Left colon (tissue), 2 donors: ENCODE measurements at places on chromosomes 5 and 9. TPM values are rescaled to one million over a fixed set of nuclear protein-coding genes. Genes with fewer than 3 reads are reported as not detected.

DNA sequence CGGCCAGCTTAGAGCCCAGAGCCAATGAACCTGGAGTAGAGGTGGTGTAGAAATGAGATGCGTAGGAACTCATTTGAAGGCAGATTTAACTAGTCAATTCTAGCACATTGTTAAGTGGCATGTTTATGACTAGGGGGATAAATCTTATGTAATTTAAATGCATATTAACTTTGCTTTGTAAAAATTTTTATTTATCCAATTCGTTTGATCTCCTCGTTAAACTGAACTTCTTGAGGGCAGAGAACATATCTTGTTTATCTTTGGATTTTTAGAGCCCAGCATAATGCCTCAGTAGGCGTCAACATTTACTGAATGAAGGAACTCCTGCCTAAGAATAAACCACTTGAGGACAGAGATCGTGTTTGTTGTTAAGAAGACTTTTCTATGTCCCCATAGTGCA, 41.1 kb upstream of the ACOT12 start:
- no peak for DNase-seq

GRCh38 chr5:141172381-141173204, at the start of gene PCDHB7:
Gene PCDHB7, plus strand, starts transcription at chr5:141172644. Its CDS starts 192 bp downstream, at chr5:141172836.
- DNase-seq: no peak

DNA sequence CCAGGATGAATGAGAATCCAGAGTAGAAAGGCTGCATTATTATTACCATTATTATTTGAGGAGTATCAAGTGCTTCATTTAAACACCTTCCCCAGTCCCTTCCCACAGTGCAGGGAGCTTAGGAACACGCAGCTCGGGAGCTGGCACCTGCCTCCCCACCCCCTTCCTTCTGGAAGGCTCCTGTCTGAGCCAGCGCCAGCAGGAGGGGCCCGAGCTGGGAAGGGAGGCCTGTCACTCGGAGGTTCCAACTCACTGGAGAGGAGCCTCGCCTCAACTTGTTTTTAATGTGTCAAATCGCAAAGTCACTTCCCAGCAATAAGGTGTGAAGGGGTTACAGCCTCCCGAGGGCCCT, 156.4 kb upstream of the IRX4 start:
- no peak for DNase-seq

- DNase-seq: peak; percentile 86
Measured at GRCh38 chr5:180784497-180785097, 18.0 kb downstream of the MGAT1 start.

DNA sequence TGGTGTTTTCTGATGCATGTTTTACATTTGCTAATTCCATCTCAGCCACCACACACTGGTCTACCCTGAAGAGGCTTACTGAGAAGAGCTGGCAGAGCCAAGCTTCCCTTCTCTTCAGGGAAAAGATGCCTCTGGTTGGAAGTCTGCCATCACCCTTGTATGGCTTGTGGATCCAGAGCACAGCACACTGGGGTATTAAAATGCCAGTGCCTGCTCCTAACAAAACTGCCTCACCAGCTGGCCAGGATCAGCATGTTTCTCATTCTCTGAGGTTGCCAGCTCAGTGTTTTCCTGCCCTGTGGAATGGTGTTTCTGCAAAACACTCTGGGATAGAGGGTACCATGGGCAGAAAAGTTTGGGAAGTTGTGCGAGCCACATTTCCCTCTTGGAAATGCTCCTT, 31.6 kb upstream of the ZNF618 start:
- DNase-seq: no peak

DNA sequence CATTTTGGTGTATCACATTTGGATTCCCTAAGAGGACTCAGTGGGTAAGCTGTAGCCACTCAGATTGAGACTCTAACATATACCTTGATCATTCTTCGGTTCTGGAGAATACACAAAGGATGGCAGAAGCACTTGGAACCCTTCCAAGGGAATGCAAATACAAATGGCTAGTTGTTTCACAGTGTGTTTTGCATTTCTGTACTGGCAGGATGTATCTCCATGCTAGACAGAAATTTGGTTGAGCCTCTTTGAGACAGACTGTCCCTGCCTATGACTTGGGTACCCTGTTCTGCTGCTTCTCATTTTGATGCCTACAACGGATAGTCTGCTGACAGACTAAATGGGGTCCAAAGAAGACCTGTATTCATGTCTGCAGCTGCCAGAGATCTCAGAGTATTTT, 273.5 kb downstream of the TMEM38B start:
- no peak for DNase-seq

DNA sequence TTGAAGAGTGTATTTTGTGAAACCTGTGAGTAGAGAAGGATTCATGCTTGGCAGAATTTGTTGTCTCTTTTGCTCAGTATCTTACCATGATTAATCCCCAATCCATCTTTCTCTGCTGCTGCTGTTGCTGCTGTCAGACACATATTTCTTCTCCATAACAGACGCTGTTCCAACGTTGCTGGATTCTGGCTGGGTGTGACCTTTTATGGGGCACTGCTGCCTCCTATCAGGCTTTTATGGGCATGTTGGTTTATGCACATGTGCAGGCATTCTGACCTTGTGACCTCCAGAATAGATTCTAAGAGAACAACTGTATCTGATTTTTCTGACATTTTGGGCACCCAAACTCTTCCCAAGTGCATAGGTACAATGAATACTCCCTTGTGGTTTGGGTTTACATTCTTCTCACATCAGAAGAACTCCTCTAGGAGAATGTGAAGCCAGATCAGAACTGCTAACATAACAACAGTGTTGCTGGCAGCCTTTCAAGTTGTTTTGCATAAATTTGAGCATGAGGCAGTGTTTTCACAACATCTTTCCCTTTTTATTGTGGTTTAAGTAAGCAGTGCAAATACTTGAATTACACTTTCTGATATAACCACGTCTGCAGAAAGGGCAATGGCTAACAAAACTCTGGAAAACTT, 9.2 kb upstream of the ISL1 start:
- DNase-seq: no peak

- no peak for DNase-seq
Measured at GRCh38 chr5:112293587-112293986, 125.5 kb downstream of the EPB41L4A start.

DNA sequence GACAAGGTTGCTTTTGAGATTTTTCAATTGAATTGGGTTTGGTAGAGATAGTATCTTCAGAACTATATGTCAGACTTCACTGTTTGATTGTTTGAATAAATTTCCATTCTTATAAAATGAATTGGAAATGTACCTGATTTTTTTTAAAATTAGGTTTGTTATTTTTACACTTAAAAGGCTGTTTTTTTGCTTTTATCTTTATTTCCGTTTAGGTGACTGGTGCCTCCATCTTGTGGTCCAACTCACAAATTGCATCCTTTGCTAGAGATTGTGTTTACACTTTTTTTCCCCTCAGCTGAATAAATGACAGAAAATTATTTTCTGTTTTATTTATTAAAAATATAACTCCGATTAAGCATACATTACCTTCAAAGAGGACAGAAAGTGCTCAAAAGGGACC, 15.6 kb downstream of the NDUFAF2 start:
- DNase-seq: no peak

GRCh38 chr9:115598751-115599150, 480.8 kb upstream of the TNC start:
- no peak for DNase-seq

- DNase-seq: no peak
Measured at GRCh38 chr5:20609126-20609525, 621.1 kb upstream of the CDH18 start.

GRCh38 chr9:72600671-72601070, 79.3 kb downstream of the TMC1 start:
- DNase-seq: no peak

DNA sequence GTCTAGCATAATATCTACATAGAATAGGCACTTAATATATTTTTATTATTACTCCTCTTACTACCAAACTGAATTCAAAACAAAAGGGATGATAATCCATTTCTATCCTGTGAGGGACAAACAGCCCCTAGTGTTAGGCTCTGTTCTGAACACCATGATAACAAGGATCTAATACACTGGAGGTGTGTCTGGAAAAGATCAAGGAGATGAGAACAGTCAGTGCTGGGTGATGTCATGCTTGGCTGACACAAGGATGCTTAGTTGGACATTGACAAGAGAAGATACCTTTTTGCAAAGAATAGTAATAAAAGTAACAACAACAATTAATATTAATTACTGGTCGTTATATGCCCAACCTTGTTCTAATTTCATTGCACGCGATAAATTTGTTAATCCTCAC, 458.7 kb downstream of the EBF1 start:
- no peak for DNase-seq

DNA sequence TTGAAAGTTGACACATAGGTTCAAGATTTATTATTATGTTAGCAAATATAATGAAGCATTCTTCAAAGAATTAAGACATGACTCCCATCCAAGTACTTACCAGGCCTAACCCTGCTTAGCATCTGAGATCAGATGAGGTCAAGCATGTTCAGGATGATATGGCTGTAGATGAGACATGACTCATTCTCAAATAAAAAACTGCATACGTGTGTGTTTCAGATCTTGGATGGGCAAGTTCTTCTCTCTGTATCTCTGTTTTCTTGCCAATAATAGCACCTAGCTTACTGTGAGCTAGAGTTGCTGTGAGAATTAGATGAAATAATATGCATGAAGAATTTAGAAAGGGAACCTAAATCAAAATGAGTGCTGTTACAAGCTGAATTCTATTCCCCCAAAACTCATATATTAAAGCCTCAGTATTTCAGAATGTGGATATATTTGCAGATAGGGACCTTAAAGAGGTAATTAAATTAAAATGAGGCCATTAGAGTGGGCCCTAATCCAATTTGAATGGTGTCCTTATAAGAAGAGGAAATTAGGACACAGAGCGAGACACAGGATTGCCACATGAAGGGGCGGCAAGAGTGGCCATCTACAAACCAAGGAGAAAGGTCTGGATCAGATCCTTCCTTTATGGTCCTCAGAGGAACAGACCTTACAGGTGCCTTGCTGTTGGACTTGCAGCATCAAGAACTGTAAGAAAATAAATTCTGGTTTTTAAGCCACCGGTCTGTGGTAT, 146.2 kb downstream of the MARCHF11 start:
- no peak for DNase-seq

DNA sequence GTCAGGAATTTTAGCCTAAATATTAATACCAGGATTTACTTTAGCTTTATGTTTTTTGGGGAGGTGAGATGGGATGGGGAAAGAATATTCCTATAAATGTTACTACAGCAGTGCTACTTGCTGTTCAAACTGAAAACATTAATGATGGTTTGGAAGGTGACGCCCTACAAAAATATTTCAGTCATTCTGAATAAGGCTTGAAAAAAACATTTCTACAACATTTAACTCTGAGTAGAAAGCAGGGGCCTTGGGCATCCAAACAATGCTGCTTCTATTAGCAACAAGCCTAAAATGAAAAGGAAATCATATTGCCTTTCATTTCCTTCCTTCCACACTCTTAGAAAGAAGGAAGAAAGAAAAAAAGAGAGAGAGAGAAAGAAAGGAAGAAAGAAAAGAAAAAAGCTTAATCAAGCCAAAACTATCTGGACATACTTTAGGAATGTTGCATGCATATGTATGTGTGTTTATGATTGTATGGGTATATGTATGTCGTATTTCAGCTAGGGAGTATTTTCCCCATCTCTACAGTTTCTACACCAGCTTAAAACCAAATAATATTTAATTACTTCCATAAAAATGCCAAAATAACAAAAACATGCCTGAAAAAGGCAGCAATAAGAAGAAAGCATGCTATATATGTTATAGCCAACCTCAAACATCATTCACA, 16.3 kb upstream of the DAB2 start:
- DNase-seq: no peak

DNA sequence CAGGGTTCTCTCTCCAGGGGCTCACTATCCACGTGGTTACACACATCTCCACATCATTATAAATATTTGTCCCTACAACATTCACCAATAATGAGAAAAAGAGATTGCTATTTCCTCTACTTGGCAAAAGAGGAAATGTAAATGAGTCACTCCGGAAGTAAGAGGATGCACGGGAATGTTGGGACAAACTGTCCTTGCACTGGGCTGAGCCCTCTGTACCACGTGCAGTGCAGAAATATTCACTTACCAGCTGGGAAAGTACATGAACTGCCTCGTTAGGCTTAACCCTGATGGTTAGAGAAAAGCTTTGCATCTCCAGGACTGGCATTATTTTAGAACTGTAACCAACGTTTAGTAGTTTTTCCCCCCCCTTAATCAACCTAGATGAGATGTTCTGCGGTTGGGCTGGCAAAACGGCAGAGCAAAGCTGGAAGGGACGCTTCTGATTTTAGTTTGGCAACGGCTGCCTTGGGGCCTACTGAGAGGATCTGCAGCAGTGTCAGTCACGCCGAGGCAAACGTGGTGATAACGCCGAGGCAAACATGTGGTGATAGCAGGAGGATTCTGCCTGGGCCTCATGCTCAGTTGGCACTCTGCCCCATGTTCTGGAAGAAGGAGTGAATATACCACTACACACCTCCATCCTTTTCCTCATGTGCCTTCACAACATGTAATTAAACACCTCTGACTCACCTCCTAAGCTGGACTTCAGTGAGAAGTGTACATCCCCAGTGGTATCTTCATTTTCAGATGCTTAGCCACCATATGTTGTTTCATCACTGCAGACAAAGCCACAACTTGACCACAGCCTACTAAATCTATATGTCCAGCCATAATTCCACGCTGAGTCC, 661.4 kb upstream of the KLF4 start:
- DNase-seq: no peak

DNA sequence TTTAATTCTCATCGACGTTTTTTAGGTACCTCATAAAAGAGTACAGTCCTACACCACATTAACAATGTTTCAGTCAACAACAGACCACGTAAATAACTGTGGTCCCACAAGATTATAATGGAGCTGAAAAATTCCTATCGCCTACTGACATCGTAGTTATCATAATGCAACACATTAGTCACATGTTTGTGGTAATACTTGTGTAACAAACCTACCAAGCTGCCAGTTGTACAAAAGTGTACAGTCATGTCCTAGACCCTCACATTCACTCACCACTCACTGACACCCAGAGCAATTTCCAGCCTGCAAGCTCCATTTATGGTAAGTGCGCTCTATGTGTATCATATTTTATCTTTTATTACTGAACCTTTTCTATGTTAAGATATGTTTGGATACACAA, 16.8 kb downstream of the GNAQ start:
- no peak for DNase-seq

Gene KCNN2
- 0.64 TPM for total RNA-seq

Gene HCN1
- total RNA-seq: 0.06 TPM

Gene FUT7
- not detected for total RNA-seq

Gene PRDM9
- total RNA-seq: not detected

Gene GFI1B
- total RNA-seq: 1.3 TPM

Gene HARS2
- 38.9 TPM for total RNA-seq

Gene LHX3
- total RNA-seq: not detected

Gene CDO1
- total RNA-seq: 0.55 TPM

Gene OTULINL
- 63.1 TPM for total RNA-seq

Gene CCDC192
- not detected for total RNA-seq

Gene RETREG1
- total RNA-seq: 63.7 TPM
